ENCODE measurements at places on chromosomes 6 and 20.

DNA sequence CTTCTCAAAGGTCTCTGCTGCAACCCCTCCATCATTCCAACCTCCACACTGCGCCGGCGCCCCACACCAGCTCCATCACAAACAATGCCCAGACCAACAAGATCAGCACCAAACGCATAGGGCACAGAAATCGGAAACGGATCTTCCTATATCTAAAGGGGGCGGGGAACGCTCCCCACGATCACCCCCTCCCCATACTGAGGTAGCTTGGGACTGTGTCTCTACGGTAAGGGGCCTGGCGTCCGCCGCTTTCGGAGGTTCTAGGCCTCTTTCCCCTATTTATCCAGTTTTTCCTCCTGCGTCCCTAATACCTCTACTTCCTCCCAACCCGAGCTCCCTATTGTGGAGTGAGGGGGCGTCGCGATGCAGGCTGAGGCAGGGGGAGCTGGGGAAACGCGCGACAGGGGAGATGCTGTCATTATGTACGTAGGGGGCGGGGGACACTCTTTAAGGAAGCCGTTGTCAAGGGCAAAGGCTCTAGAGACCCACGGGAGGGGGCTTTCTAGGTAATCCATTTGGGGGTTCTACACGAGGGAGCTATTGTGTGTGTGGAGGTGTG, 909 bp downstream of the DNAAF9 start:
- DNase-seq, result no peak

GRCh38 chr20:17430125-17430950, 100.8 kb downstream of the BFSP1 start:
- no peak for DNase-seq

- no peak for DNase-seq
Observed at GRCh38 chr6:49038294-49038822, 424.7 kb downstream of the MMUT start.

DNA sequence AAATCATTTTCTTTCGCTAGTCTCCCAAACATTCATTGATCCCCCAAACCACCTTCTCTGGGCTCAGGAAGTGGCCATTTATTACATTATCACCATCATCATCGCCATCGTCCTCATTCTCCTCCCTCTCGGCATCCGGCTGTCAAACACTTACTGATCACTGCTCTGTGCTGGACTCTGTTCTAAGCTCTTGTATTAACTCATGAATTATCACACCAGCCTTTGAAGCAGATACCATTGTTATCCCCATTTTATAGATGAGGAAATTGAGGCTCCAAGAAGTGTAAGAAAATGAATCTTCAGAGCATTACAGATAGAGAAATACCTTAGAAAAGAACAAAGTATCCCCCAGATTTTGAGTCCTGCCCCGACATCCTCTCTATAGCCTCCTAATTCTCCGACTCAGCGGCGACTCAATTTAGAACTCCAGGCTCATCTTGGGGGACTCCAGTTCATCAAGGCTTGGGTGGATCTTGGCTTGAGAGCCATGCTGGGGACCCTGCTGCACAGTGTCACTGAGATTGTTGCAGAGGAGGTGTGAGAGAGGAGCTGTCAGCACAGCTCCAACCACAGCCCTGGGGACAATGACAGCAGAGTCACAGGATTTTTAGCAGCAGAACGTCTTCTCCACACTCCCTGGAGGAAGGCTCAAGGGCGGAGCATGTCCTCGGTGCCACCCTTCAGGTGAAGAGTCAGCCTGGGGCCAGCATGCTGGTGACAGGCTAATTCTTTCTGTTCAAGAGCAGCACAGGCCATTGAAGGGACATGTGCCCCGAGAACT, 6.6 kb upstream of the EEF1E1 start:
- no peak for DNase-seq

DNA sequence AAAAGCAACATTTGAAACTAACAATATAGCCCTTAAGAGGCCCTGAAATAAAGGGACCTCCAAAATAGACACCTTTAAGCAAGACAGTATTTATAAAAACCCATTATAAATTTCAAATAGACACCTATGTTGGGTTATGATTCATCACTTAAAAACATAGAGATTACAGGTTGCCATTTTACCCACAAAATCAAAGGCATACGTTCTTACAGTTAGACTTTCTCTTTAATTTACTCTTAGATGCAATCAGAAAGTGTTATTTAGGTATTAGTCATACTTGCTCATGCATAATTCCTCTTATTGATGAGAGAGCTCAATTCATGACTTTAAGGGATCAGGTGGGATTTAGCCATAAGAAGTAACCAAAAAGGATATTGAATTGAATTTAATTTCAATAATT, 51.5 kb upstream of the TMEM200A start:
- DNase-seq, result no peak

- DNase-seq, result peak; percentile 73
Observed at GRCh38 chr6:130178692-130179091, 44.1 kb downstream of the SAMD3 start.

DNA sequence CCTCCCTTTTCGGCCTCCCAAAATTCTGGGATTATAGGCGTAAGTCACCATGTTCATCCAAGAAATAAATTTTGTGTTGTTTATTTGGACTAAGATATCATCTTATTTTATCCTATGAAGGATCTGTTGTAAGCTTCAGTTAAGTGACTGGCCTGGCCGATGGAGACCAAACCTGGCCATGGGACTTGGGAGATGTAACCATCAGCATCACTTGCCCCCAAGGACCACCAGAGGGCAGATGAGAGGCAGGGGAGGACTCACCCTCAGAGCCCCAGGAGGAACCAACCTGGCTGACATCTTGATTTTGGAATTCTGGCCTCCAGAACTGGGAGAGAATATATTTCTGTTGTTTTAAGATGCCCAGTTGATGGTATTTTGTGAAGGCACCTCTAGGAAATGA, 266.7 kb downstream of the CDH26 start:
- DNase-seq, result no peak

DNA sequence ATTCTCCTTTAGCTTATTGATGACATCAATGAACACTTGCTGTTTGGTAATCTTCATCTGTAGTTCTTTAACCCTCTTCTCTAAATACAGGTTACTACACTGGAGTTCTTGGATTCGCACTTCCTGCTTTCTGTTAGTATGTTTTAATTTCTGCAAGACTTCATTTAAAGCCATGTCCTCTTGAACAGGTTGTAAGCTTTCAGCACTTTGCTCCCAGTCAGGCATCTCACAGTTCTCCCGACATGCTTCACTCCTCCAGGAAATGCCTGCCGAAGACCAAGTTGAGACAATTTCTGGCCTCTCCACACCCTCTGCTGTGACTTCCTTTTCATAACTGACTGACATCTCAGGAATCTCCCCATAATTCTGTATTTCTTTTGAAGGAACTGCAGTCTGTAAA, 15.8 kb downstream of the CAGE1 start:
- DNase-seq, result no peak

- DNase-seq, result no peak
Observed at GRCh38 chr6:33317419-33317668, 200 bp downstream of the ZBTB22 start.

GRCh38 chr6:117267766-117268534, 2.6 kb downstream of the VGLL2 start:
- DNase-seq, result no peak

- DNase-seq, result no peak
Observed at GRCh38 chr20:43744151-43744611, 17.4 kb upstream of the GTSF1L start.

DNA sequence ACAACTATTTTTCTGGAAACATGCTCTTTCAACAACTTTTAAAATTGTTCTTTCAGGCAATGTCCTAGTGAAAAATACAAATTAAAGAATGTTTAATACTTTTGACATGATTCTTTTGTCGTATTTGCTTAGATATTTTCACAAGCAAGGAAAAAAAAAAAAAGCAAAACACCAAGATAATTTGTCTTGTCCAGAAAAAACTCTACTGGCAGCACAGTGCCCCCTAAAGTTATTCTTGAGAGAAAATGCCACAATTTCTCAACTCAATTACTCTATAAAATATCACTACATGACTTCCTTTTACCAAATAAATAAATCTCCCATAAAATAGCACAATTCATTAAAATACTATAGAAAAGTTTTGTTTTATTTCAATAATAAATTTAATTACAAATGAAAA, 652.5 kb upstream of the EPHA7 start:
- DNase-seq, result no peak

DNA sequence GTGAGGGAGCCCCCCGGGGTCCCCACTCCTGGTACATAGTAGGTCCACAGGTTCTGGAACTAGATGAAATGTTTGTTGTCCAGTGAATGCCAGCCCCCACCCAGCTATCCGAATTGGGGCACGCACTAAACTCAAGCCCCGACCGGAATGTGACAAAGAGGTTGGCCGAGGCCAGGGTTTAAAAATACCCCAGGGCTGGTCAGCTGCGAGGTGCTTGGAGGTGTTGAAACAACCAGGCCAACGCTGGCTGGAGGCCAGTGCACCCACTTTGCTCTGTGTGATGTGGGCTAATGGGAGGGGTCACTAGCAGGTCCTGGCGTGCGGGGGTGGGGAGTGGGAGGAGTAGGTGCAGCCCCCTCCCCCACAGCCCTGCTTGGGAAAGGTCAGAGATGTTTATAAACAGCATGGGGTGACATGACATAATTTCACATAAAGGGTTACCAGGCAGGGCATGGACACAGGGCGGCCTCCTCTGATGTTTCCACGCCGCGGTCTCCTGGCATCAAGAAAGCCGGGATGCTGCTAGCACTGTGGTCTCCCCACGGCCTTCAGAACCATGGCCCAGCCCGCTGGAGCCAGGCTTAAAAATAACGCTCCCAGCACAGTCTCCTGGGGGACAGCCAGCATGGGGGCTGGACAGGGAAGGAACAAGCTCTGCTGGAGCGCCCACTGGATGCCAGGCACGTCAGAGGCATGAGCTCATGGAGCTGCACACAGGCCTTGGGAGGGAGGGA, 111.2 kb upstream of the PTPN1 start:
- no peak for DNase-seq

GRCh38 chr6:37432916-37433656, at the start of gene CMTR1:
Gene CMTR1, plus strand, starts transcription at chr6:37433221. Its CDS starts 2,409 bp downstream, at chr6:37435630.
- peak; percentile 55 for DNase-seq

- DNase-seq, result no peak
Observed at GRCh38 chr6:107611094-107611810, 121.3 kb downstream of the SOBP start.

DNA sequence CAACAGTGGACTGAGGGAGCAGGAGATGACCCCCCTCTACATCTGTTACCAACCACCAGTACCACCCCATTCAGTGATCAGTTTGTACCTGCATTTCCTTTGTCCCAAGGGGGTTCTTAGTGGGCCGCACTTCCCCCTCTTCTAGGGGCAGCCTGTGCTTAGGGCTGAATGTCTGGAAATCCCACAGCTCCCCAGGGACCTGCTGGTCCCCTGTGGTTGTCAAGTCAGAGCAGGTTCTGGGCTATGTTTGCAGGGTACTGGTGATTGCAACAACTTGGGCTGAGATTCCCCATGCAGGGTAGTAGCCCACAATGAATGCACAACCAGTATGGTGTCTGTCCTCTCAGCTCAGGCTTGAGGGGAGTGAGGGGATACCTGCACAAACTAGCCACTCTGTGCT, 39.7 kb upstream of the COL10A1 start:
- DNase-seq, result no peak

DNA sequence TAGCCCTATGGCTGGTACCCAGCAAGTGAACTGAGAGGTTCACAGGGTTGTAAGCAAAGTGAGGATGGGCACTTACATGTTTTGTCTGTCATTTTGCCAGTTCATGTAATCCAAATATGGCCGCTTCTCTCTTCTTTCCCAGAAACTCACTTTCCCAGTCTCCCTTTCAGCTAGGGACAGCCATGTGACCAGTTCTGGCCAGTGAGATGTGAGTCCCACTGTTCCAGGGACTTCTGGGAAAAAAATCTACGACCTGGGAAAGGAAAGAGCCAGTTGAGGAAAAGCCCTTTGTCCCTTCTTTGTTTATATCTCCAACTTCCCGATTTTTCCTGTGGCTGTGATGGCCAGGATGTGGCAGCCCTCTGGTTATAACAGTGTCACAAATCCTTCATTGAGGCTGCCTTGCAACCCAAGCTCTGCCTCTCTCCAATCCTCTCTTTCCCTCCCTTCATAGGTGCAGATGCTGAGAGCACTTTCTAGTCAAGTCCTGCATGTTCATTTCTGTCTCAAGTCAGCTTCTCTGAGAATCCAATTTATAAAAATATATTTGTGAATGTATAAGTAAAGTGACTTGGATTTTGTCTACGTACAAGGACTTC, 148.6 kb upstream of the ZFP64 start:
- DNase-seq, result no peak

DNA sequence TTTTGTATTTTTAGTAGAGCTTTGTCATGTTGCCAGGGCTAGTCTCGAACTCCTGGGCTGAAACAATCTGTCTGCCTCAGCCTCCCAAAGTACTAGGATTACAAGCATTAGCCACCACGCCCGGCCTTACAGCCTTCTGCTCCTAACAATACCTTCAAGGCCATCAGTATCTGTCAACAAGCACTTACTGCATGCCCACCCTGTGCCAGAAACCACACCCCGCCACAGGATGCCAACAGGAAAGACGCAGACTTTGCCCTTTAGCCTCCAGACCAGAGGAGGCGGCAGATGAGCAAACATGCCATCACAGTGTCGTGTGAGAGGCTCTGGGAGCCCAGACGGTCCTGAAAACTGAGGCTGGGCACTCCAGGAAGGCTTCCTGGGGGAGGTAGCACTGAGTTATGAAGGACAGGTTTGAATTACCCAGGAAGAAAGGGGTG, 34.7 kb upstream of the TGM3 start:
- no peak for DNase-seq

DNA sequence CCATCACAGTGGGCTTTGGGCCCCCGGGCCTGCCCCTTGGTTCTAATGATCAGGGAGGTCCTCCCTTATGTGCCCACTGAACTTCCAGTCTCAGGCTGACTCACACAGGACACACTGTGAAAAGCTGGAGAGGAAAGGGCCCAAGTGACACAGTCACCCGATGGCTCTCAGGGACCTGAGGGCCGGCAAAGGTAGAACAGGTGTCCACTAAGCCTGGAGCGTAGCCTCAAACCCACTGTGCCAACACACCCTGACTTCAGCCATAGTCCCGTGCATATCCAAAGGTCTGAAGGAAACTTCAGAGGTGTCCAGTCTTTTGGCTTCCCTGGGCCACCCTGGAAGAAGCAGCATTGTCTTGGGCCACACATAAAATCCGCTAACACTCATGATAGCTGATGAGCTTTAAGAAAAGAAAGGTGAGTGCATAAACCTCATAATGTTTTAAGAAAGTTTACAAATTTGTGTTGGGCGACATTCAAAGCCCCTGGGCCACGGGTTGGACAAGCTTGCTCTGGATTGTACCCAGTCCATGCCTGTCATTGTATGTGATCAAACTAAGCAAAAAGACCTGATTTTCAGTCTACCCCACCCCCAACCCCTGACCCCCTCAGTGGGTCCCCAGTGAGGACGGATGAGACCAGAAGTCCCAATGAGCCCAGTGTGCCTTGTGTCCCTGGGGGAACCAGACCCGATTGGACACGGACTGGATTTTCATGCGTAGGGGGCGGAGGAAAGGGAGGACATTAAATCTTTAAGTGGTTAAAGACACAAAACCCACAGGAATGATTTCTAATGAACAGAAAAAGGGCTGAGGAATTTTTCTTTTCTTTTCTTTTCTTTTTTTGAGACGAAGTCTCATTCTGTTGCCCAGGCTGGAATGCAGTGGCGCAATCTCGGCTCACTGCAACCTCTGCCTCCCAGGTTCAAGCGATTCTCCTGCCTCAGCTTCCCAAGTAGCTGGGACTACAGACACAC, 6.1 kb downstream of the RAMACL start:
- no peak for DNase-seq
